ENCODE measurements at places on chromosomes 4 and X.

DNA sequence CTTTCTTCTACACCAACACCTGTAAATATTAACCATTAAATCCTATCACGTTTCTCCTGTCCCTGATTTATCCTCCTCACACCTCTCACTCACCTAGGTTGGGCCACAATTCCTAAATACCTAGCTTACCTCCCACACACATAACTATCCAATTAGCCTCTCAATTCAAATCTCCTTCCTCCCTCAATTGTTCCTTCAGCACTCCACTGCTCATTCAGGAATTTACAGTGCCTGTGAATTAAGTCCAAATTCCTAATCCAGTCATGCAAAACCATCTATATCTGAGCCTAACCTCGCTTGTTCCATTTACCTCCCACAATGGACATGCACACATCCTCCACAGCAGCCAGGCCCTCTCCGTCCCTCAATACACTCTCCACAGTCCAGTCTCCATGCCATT is 17.5 kb downstream of the ANXA5 start:
- no peak for DNase-seq

- no peak for DNase-seq
These were observed 64.6 kb downstream of the ENPEP start for GRCh38 chr4:110540581-110540980.

DNA sequence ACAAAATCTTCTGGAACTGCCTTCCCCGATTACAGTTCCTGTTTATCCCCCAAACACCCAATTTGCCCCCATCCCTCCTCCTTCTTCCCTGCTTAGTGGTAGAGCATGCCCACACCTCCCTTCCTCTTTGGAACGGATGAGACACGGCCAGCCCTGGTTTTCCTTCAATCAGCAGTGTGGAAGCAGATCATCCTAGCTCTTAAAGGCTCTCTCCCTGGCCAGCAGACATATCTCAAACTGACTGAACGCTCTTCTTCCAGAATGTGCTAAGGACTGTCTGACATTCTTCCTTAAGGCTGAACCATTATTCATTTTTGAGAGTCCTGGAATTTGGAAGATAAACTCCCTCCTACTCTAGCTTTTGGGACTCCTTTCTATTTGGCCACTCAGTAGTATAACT is 161.1 kb downstream of the TRIML1 start:
- DNase-seq = no peak

DNA sequence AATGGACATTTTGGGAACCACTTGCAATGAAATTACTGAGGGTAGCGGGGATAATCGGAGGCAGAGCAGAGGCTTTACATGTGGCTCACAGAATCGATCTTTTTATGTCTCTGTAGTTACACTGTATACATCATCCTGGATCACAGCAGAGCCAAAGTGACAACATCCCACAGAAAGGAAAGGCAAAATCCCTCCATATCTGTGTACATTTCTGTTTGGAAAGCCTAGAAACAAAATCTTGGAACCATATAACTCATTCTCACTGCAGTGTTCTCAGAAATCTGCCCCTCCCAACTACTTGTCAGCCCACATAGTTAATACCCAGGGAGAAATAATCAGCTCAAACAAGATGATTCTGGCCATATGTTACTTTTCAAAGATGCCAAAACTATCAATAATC is 211.6 kb downstream of the DCLK2 start:
- no peak for DNase-seq

DNA sequence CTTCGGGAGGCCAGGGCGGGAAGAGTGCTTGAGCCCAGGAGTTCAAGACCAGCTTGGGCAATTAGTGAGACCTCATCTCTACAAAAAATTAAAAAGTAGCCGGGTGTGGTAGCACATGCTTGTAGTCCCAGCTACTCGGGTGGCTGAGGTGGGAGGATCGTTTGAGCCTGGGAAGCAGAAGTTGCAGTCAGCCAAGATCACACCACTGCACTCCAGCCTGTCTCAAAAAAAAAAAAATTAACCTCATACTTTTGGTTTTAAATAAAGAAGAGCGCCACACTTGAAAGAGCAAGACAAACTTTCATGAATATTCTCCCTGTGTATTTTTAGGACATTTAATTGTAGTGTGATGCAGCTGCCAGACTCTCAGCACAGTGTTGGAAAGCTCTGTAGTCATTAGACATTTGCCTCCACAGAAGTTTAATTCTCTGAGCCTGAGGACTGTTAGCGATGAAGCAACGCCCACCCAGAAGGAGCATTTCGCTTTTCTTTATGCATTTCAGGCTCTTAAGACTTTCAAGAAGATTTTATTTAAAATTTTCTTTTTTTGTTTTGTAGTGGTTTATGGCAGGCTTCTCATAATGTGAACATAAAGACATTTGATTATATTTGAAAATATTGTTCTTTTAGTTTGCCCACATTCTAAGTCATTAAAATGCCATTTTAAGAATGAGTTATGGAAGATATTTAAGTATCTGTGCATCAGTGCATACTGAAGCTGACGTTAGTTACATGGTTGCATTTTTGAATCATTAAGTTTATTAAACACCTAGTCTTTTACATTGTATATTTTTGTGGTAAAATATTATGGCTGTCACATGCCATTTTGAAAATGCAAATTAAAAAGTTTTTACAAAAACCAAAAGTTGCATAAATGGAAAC is 45.8 kb downstream of the DCLK2 start:
- no peak for DNase-seq

- no peak for DNase-seq
These were observed 73.2 kb upstream of the VCX2 start for GRCh38 chrX:8244301-8244700.

GRCh38 chr4:127000846-127001245 is 631.9 kb upstream of the INTU start:
- no peak for DNase-seq

DNA sequence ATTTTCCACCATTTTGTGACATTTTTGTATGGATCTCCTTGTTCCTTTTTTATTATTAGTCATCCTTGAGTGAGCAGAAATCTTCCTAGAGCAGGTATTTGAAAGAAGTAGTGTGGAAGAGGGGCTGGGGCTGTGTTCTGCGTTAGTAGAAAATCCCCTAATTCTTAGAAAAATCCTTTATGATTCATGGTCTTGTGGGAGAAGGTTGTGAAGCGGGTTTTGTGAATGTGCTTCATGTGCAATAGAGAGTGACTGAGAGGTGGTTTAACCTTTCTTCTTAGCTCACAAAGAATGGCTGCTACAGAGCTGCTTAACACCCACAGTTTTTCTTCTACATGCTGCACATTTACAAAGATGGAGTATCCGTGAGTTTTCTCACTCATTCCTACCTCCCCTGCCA is 220.5 kb downstream of the IDS start:
- DNase-seq = no peak

DNA sequence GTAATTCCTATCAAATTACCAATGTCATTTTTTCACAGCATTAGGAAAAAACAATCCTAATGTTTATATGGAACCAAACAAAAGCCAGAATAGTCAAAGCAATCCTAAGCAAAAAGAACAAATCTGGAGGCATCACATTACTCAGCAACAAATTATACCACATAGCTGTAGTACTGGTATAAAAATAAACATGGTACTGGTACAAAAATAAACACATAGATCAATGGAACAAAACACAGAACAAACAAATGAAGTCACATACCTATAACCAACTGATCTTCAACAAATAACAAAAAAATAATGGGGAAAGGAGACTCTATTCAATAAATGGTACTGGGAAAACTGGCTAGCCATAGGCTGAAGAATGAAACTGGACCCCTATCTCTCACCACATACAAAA is 37.4 kb downstream of the PPA2 start:
- no peak for DNase-seq

DNA sequence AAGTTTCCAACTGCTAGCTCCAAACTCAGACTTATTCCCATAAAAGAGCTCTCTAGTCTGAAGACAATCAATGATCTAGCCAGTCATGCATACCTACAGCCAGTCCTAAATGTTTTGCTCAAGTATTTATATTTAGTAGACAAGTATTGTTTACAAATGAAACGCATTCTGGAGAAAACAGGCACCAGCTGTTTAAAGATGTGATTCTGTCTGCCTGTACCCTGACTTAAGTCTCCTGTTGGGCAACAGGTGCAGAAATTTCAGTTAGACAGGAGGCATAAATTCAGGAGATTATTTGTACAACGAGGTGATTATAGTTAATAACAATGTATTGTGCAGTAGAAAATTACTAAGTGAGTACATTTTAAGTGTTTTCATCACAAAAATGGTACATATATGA is 28.9 kb downstream of the LNX1 start:
- DNase-seq = no peak

DNA sequence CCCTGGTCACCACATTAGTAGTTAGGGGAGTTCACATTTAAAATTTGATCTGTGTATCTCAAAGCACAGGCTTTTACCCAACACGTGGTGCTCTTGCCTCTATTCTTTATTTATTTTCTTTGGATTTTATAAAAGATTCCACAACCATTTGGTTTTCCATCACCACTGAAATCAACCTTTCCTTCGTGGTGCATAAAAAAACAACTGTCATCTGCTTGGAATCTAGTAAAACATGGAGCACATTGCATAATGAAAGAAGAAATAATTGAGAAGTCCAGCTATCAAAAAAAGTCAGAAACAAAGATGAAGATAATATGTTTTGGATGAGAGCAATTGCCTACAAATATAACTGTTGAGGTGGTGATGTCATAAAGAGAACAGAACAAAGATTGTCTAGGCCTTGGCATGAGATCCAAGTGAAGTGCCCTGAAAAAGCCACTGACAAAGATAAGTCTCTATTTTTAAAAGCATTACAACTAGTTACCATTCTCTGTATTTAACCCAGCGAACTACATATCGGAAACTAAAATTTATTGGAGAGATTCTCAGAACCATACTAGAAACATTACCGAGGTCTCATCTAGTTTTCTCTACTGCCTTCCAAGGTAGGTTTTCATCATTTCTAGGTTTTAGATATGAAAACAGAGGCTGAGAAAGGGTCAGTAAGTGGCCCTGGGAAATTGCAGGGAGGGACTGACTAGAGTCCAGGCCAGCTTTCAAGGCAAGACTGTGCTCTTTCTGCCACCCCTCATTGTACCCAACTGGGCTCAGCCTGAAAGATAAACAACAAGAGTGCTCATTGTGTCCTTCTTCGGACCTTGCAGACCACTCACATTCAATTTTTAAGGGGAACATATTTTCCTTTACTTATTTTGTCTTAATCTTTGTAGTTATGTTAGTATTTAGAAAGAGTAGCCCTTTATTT is 127.3 kb downstream of the MAD2L1 start:
- no peak for DNase-seq

DNA sequence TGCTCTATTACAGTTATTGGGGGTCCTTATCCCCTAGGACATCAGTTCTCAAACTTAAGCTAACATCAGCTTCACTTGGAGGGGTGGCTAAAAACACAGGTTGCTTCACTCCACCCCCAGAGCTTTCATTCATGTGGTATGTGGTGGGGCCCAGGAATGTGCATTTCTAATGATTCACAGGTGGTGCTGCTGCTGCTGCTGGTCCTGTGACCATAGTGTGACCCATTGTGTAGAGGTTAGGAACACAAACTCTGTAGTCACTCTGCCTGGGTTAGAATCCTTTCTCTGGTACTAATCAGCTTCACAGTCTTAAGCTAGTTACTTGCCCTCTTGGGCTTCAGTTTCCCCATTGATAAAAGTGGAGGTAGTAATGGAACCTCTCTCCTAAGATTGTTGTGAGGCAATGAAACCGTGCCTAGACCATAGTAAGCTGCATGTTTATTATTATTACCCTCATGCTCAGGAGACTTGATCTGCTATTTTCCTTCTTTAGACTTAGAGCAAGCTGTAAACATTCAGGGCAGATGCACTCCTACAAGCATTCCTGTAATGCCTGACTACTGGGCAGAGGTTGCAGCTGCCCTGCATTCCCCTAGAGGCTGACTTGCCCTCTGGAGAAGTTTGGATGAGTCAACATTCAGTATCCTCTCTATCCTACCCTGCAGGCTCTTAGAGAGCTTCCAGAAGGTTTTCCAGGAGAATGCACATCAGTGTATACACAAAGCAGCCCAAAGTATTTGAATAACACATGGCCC is 94.1 kb upstream of the ACSL4 start:
- no peak for DNase-seq

GRCh38 chr4:124018383-124019317 is 622.1 kb downstream of the SPRY1 start:
- DNase-seq = no peak

DNA sequence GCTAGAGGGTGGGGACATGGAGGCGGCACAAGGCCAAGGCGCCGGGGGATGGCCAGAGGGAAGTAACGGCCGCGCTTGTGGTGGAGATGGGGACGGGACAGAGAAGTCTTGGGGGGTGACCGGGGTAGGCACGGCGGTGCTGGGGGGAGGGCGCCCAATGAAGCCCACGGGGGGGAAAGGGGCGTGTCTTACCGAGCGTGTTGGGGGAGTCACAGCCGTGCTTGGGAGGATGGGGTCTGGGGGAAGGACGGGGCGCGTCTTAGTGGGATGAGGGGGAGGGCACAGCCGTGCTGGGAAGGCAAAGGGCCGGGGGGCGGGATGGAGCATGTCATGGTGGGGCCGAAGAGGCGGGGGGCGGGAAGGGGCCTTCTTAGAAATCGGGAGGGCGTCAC is 952 bp downstream of the ARSD start:
- DNase-seq = no peak

DNA sequence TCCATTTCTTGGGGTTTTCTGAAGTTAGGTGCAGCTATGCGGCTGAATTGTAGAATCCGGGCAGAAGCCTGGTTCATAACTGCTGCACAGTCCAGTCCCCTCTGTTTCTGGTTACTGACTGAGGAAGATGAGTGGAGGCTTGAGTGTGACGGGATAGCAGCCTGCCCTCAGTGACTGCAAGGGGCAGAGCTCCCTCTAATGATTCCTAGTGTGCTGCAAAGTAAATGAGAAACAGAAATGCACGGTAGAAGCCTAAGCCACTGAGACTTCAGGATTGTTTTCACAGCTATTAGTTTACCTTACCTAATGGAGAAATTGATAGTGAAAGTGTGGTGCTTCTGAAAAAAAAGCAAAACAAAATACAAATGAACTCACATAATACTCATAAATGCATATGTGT is 189.2 kb downstream of the GPM6A start:
- no peak for DNase-seq

DNA sequence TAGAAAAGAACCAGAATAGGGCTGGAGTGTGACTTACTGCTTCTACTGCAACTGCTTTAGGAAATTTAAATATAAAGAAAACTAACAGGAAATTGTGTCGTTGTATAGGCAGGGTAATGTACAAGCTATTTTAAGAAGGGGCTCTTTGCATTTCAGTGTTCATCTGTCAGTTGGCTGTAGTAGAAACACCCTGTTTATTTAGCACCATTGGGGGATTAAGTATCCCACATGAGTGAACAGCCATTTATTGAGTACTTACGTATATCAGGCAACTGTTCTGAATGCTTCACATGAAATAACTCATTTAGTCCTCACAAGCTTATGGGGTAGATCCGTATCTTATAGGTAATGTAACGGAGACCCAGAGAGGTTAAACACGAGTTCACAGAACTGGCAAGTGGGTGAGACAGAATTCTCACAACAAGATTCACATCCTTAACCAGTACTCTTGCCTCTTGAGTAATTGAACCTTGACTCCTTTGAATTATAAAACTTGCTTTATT is 23.9 kb downstream of the STIM2 start:
- no peak for DNase-seq

All from stimulated activated CD8-positive, alpha-beta memory T cell treated with anti-CD3 and anti-CD28 coated beads, Interleukin-4, amount 100 ng/mL, for 1 hour (primary cell).